ENCODE measurements at places on chromosomes 1 and 21. TPM values are rescaled to one million over a fixed set of nuclear protein-coding genes. Genes with fewer than 3 reads are reported as not detected.

DNA sequence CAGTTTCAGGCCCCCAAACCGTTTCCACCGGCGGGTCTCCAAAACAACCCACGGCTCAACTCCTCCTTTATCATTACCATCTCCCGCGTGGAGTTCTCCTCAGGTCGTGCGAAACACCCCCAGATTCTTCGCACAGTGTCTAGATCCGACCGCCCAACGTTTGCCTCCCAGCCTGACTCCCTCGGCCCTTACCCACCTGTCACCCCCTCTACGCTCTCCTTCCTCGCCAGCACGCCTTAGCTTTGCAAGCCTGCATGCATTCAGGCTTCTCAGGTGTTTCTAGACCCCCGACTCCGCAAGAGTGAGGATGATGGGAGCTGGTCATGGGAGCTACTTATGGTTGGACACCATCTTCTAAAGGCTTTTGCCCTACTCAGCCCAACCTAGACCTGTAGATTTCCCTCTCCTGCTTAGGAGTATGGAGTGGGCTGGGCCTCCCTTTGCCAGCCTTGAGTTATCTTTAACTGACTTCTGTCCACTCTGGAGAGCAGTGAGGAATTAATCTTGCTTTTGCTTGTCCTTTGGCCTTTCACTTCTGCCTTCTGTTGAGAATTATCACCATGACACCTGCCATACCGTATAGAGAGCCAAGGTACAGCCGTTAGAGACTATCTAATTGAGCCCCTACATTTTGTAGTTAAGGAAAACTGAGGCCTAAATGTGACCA is 865 bp downstream of the ATP5IF1 start:
- DNase-seq = no peak

DNA sequence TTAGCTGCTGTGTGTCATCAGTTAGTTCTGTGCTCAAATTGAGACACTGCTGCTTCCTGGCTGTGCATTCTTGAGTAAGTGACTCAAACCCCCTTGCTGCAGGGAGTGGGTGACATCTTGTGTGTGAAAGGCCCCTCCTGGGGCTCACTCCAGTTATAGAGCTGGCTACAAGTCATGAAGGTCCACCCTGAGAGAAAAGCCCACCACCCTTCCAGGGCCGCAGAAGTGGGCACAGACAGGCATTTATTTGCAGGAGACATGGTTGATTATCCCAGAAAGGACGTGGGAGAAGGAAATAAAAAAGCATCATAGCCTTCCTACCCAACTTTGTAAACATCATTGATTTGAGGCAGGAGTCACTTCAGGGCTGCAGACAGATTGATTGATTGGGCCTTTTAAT is 550.6 kb downstream of the MATN1 start:
- DNase-seq = no peak

Gene FAAH
- 18.0 TPM for polyA plus RNA-seq

Gene RNU1-2
- not detected for polyA plus RNA-seq

GRCh38 chr1:219500327-219500897 is 112.5 kb downstream of the ZC3H11B start:
- DNase-seq = no peak

Gene OR2G6
- not detected for polyA plus RNA-seq

- DNase-seq = no peak
Measured at GRCh38 chr21:46189959-46190490, 5.8 kb upstream of the SPATC1L start.

GRCh38 chr21:43676391-43676790 is 17.0 kb downstream of the RRP1B start:
- no peak for DNase-seq

DNA sequence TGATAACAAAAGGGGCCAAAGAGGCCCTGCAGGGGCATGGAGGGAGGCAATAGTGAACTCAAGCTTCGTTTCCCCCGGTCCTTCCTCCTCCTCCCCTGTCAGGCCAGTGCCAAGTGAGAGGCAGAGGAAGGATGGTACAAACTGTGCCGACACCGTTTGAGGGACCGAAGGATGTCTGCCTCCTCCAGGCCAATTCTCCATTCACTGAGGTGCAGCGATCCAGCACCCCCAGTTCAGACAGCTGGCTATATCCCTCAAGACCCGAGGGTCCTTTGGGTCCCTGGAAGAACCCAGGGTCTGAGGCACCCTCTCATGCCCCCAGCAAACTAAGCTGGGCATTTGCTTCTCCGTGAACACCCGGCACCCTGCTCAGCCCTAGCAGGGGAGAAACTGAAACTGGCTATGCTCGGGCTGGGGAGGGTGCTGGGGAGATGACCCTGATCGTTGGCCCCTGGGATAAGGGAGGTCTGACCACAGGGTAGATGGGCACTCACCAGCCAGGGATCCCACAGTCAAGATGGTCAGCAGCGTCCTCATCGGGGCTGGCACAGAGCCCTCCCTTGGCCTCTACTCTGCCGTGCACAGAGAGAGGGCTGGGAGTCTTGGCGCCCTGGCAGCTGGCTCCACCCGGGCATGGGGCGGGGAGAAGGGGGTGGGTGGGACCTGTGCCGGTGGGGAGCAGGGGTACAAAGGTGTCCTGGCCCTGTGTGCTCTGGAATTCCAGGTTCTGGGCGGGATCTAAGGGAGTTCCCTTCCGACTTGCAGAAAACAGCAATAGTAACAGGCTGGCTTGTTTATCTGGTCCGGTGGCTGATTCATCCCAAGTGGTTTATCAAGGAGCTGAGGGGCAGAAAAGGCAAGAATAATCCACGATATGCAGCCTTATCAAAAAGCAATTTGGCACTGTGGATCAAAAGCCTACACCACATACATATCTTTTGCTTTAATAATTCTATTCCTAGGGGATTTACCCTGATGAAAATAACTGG is at the start of gene IL22RA1:
IL22RA1 (minus strand) TSS at position 595 of the 989 bp plus-strand sequence; CDS start at position 537, 58 bp downstream.
- no peak for DNase-seq

Gene RGL1
- polyA plus RNA-seq = 39.8 TPM

DNA sequence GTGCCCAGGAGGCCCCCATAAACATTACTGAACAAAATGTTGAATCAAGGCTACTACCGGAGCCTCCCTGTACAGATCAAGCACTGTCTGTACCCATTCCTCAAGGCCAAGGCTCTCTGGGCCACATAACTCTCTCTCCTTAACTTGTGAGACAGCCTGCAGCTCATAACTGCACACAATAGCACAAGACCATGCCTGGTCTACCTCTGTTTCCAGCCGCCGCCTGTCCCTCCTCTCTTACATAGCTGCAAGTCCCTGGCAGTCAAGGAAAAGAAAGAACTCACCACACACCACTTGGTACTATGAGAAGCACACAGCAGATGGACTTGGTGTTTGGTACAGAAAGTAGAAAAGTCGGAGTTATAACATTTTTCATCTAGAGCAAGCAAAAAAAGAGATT is 91.1 kb downstream of the SSBP3 start:
- no peak for DNase-seq

DNA sequence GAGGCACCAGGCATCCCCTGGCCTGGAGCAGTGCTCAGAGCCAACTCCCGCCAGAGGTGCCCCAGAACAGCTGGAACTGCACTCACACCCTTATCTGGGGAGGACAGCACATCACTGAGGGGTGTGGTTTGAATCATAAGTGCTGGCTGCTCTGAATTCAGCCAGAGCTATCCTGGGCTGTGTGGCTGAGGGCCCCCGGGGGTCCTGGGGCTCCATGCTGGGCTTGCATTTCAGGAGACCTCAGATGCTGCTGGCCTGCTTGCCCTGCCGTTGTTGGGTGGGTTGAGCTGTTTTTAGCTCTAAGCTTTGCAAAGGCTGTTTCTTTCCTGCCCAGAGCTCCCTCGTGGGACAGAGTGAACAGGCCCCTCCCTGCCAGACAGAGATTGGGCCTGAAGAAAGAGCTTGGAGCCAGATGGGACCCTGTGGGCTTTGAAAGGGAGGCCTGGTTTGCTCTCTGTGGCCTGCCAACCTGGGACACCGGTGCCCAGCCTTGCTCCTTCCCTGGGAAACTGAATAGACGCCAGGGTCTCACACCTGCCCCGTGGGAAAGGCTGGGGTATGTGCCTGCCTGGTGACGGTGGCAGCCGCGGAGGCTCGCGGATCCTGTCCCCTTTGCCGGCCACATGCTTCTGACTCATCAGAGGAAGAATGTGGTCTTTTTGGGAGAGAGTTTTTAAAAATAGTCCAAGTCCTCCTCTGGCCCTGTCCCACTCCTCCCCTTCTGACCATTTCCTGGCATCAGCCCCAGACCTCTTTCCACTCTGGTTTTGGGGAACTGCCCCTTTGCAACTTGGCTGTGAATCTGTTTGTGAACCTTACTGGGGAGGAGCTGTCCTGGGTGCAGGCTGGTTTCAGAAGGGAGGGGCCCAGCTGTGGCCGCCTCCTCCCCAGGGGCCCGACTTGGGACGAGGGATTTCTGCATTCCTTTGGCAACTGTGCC is 30.0 kb downstream of the ARHGEF10L start:
- DNase-seq = peak; percentile 86

Gene KRTAP6-3
- not detected for polyA plus RNA-seq

Gene SLC2A5
- 7.6 TPM for polyA plus RNA-seq
